Cardiac septum (tissue), 1 donor: ENCODE measurements at places on chromosomes 7 and 10. TPM values are rescaled to one million over a fixed set of nuclear protein-coding genes. Genes with fewer than 3 reads are reported as not detected.

DNA sequence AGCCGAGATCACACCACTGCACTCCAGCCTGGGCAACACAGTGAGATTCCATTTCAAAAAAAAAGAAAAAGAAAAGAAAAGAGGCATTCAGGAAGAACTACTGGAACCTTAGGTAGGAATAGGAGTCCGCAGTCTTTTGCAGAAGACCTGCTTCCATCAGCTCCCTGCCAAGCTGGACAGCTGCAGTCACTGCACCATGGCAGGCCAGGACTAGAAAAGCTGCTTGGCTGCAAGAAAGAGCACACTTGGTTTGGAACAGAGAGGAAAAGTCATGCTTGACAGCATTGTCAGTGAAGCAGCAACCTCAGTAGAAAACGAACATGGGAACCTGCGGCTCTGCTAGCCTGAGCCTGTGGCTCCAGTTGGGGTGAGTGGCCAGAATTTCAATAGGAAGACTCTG, 104.3 kb downstream of the MARCHF5 start:
- DNase-seq, result no peak

- DNase-seq, result peak; percentile 81
Measured at GRCh38 chr10:119750391-119751230, 24.8 kb downstream of the INPP5F start.

DNA sequence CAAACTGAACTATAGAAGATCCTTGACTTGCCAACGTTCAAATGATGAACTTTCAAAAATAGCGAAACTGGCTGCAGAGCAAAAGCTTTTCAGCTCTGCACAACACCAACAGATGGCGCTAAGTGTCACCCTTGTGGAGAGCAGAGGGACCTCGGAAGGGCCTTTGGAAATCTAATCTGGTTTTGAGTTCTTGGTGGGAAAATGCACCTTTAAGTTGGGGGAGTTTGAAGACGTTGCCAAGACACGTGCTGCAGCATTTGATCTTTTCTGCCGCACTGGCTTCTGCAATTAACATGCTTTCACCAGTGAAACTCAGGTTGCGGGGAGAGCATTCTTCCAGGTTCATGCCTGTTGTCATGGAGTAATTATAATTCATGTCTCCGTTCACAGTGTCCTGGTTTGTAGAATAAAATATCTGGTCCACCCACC, 26.3 kb upstream of the WDR11 start:
- no peak for DNase-seq

- DNase-seq, result no peak
Measured at GRCh38 chr7:88072715-88073055, 138.6 kb downstream of the ADAM22 start.

DNA sequence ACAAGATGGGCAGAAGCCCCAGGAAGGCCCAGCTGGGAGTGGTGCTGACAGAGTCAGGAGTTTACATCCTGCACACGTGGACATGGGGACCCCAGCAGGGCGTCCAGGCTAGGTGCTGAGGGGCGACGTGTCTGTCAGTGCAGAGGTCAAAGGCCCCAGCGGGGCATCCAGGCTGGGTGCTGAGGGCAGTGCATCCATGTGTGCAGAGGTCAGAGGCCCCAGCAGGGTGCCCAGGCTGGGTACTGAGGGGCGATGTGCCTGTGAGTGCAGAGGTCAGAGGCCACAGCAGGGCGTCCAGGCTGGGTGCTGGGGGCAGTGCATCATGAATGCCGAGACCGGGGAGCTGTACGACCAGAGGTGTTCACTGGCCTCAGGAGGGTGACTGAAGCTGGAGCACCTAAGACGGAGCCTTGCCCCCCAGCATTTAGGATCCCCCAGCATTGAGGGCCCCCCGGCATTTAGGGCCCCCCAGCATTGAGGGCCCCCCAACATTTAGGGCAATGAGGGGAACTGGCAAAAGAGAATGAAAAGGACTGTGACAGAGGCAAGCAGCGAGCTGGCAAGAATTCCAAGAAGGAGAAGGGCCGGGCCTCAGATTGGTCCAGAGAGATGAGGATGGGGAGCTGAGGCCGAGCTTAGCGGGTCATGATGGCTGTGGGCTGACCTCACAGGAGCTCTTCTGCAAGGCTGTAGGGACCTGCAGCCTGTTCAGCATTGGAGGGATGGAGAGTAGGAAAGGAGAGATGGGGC, 474.9 kb downstream of the PTPRN2 start:
- DNase-seq, result peak; percentile 44

GRCh38 chr10:2968401-2969058, 98.8 kb upstream of the PFKP start:
- DNase-seq, result no peak

DNA sequence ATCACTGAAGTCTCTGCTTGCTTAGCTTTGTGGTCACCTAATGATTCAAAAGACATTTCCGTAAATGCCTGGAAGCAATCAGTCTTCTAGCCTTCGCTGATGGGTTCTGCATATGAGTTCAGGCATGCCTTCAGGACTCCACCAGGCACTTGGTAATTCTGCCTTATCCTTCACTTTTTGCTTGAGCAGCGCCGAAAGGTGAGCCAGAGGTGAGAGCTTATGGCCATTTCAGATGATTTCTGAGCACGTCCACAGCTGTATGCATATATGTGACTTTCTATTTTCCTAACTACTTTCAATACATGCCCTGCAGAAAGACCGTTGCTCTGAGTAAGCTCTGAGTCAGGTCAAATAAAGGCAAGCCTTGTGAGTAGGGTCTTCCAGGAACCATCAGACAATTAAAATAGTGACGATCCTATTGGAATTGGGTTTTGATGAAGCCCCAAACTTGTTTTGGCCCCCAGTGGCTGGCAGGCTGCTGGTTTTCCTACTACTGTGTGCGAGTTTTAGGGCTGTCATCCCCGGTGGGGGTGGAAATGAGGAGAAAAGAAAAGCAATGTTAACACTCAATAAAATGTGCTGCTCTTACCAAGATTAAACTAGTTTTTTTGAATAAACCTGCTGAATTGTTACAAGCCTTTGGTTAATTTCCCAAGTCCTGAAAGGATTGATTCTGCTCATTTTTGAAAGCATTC, 154.4 kb upstream of the AKR1E2 start:
- DNase-seq, result no peak

DNA sequence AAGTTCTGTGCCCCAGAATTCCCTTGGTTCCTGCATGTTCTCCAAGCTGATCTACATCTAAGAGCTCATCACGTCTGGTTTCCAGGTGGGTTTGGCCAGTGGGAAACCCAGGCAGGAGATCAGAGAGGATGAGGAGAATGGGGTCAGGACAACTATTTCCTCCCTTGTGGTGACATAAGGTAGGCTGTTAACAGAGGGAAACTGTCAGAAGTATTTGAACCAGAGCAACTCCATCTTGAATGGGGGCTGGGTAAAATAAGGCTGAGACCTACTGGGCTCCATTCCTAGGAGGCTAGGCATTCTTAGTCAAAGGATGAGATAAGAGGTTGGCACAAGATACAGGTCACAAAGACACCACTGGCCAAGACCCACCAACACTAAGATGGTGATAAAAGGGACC, 19.1 kb downstream of the GARIN1A start:
- no peak for DNase-seq

DNA sequence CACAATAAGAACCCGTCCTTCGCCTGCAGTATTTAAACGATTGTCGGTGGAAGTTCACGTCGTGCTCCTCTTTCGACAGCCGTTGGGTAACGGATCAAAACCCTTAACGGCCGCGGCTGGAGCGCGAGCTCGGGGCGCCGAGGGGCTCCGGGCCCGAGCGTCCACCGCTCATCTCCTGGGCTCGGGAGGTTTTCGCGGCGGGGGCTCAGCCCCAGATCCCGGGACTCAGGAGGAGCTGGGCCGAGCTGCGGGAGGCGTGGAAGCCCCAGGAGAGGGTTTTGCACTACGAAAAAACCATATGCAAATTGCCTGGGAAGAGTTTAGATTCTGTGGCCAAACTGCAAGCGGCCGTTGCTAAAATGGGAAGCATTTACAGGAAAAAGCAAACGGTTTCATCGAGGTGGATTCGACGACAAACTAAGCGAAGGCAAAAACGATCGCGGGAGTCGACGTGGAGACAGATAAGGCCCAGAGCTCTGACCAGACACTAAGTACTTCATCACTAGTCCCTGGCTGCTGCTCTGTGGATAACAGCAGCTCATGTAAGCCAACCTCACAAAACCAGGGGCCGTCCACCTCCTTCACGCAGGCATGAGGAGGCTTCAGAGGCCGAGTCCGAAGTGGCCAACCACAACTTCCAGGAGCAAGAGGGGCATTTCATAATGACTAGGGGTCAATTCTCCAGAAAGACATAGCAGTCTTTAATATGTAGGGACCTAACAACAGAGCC, 129.7 kb downstream of the MARCHF5 start:
- DNase-seq, result no peak

GRCh38 chr7:143381427-143382125, 431 bp downstream of the ZYX start:
- DNase-seq, result no peak

GRCh38 chr10:125531465-125531864, 151.5 kb downstream of the TEX36 start:
- no peak for DNase-seq

GRCh38 chr7:1679326-1679965, 9.4 kb downstream of the ELFN1 start:
- peak; percentile 61 for DNase-seq

DNA sequence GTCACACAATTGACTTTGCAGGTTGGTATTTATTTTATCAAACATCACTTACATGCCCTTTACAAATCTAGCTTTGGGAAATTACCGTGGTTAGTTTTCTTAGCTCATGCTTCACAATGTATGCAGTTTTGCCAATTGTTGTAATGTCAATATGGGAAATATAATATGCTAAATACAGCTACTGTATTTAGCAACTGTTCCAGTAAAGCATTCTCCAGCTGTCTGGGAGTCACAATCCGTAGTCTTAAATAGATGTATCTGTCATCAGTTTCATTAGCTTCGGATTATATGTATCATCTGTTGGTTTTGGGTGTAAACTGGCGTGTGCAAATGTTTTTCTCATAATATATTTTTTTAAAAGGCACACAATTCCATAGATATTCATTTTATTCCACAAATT, 19.4 kb upstream of the AHR start:
- DNase-seq, result no peak

DNA sequence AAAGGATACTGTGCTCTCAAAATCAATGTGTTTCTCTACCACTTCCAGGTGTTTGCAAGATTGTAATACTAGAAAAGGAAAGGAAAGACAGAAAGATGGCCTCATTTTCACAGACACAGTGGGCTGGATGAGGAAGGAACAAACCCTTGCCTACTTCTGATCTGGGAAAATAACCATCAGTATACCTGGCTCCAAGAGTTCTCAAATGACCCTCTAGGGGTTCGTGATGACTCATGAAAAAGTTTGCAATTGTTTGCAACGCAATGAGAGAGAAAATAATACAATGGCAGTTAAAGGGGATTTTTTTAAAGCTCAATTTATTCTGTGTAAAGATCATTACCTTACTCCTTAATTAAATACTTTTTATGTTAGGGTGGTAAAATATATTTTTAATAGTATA, 197.6 kb upstream of the INHBA start:
- no peak for DNase-seq

DNA sequence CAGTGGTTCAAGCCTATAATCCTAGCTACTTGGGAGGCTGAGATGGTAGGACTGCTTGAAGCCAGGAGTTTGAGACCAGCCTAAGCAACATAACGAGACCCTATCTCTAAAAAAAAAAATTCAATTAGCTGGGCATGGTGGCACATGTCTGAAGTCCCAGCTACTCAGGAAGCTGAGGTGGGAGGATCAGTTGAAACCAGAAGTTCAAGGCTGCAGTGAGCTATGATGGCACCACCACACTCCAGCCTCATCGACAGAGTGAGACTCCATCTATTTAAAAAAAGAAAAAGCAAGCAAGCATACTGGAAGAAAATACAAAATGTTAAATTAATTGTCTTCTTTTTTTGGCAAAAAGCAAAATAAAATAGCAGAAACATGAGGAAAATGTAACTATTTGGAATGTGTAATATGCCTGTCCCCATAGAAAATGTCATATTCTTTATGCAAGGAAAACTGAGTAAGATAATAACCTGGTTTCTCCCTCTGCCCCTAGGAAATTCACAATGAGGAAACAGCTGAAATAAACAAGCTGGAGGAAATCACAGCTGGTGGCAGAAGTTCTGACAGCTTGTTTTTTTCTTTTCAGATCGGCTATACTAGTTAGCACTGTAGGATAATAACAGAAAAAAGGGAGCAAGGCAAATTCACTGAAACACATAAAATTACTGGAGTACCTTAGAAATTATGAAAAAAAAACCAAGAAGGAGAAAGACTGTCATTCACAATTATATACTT, 48.5 kb downstream of the HERPUD2 start:
- DNase-seq, result no peak

- DNase-seq, result no peak
Measured at GRCh38 chr7:128799451-128799850, 7.7 kb downstream of the CCDC136 start.

- no peak for DNase-seq
Measured at GRCh38 chr7:18038382-18038781, 10.7 kb upstream of the PRPS1L1 start.

GRCh38 chr10:68666280-68666760, 54.7 kb upstream of the CCAR1 start:
- DNase-seq, result no peak

DNA sequence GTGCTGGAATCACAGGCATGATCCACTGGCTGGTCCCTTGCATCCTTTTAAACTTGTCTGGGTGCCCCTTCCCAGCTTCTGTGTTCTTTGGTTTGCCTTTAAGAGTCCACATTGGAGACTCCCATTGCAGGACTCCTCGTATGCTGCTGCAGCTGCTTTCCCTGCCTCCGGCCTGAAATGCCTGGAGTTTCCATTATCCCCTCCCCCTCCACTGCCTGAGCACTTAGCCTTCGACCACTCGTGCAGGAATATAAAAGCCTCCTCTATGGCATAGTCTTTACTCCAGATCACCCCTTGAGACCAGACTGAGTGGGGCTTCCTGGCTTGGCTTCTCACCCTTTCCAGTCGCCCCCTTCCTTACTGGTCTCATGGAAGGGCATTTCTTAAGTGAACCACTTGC, 80.2 kb downstream of the RHOBTB1 start:
- no peak for DNase-seq

DNA sequence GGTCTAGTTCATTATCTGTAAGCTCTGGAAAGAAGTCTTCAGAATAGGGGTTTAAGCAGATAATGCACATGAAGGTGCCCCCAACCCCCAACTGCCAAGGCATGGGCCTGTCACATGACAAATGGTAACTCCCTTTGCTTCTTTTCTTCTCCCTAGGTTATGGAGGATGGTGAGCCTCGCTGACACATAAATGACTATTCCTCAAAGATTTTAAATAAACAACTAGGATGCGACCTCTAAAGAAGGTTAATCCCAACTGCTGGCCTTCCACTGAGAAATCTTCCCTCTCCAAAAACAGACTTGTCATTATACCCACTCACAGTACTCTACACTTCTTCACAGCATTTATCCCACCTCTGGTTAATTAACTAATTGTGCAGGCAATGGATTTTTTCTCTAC, 75.7 kb upstream of the FAM133B start:
- no peak for DNase-seq

- peak; percentile 77 for DNase-seq
Measured at GRCh38 chr7:49773936-49774458, 559 bp downstream of the VWC2 start.

- DNase-seq, result no peak
Measured at GRCh38 chr7:51289623-51290303, 26.8 kb downstream of the COBL start.

The TAS2R41 gene
- not detected for total RNA-seq

The KIAA1217 gene
- 24.0 TPM for total RNA-seq

The CPN1 gene
- not detected for total RNA-seq

The AKR1D1 gene
- not detected for total RNA-seq

The SEMA3D gene
- 1.9 TPM for total RNA-seq

The CAV2 gene
- total RNA-seq, result 311 TPM

The PRKG1 gene
- 35.6 TPM for total RNA-seq

The ODAD2 gene
- 0.83 TPM for total RNA-seq

The UFSP1 gene
- 2.1 TPM for total RNA-seq

The MYO1G gene
- 2.4 TPM for total RNA-seq

The ARMH3 gene
- 50.4 TPM for total RNA-seq

The SPDYE2B gene
- not detected for total RNA-seq
